ENCODE measurements at places on chromosomes 5 and 9.

GRCh38 chr5:124741711-124742496 lies 4.5 kb downstream of the ZNF608 start:
- peak; percentile 66 for DNase-seq

DNA sequence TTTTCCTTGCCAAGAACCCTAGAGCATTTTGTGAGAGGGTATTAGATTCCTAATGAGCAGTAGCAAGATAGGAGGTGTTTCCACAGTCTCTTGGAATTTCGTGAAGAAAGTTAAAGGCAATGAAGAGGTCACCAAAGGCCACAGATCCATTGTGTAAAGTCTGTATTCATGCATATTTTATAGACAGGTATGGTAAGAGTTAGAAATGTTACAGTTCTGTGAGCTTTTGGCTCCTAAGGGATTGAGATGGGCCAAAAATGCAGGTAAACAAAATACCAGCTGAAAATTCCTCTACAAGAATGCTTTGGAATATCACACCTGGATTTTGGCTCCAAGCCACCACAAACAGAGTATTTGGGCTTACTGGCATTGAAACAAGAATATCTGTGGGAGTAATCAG lies 47.4 kb upstream of the FST start:
- no peak for DNase-seq

GRCh38 chr5:170848033-170848432 lies 13.8 kb upstream of the RANBP17 start:
- DNase-seq, result no peak

- DNase-seq, result peak; percentile 60
Measured at GRCh38 chr5:148374690-148375360, 8.9 kb upstream of the FBXO38 start.

GRCh38 chr5:14134083-14134482 lies 9.1 kb upstream of the TRIO start:
- no peak for DNase-seq

DNA sequence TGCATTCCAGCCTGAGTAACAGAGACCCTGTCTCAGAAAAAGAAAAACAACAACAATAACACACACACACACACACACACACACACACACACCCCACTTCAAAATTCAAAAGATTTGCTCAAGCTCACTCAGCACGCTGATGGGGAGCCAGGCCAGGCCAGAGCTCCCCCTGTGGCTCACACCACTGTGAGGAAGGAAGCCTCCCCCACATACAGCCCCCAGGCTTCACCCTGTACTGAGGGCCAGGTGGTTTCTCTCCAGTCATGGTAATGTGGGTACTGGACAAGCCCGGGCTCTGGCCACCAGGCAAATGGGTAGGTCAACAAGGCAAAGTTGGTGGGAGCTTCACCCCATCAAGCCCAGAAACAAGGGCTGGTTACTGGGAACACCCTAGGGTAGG lies 19.0 kb downstream of the ATOX1 start:
- DNase-seq, result no peak

DNA sequence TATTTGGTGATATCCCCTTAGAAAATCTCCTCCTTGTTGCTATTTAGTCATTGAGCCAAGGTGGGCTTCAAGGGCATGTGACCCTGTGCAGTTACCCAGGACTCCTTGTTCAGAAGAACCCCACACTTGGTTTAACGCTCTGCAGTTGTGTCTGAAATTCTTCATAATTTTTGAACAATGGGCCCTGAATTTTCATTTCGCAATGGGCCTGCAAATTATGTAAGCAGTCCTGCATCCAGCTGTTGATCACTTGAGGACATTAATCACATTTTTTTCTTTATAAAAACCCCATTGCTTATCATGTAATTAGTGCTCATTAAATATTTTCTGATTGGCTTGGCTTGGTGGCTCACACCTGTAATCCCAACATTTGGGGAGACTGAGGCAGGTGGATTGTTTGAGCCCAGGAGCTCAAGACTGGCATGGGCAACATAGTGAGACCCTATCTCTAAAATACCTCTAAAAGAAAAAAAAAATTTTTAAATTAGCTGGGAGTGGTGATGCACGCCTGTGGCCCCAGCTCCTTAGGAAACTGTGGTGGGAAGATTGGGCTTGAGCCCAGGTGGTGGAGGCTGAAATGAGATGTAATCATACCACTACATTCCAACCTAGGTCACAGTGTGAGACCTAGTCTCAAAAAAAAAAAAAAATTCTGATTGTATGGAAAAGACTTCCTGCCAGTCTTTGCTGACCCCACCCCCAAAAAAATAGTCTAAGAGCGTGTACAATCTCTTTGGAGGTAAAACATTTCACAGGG lies 194.2 kb upstream of the HAPLN1 start:
- DNase-seq, result no peak

GRCh38 chr9:136282272-136282861 lies 21.5 kb downstream of the CCDC187 start:
- DNase-seq, result no peak

All from ecto neural progenitor cell (in vitro differentiated cells).